ENCODE measurements at places on chromosomes 7 and 10.

DNA sequence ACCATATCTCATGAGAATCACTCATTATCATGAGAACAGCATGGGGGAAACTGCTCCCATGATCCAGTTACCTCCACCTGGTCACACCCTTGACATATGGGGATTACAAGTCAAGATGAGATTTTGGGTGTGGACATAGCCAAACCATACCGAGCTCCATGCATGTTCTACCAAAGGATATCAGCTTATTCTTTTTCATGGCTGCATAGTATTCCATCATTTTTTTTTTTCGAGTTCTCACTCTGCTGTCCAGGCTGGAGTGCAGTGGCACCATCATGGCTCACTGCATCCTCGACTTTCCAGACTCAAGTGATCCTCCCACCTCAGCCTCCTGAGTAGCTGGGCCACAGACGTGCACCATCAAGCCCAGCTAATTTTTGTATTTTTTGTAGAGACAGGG, 668.3 kb downstream of the GATA3 start:
- DNase-seq, result no peak

- DNase-seq, result no peak
Measured at GRCh38 chr7:87944547-87944946, 10.5 kb downstream of the ADAM22 start.

DNA sequence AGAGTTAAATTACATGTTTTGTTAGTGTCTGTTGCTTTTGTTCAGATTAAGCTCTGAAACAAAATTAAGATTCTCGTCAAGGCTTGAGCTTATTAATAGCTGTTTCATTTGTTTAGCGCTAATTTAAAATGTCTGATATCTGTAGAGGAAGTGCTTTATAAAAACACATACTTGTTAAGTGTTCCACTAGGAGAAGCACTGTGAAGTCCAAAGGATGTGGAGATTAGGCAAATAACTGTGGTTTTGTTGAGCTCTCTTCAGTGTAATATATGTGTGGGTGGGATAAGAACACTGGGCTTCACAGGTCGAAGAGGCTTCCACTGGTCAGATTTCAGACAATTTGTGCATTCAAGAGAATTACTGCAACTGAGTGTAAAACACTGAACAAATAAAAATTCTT, 242.0 kb downstream of the AUTS2 start:
- DNase-seq, result no peak

DNA sequence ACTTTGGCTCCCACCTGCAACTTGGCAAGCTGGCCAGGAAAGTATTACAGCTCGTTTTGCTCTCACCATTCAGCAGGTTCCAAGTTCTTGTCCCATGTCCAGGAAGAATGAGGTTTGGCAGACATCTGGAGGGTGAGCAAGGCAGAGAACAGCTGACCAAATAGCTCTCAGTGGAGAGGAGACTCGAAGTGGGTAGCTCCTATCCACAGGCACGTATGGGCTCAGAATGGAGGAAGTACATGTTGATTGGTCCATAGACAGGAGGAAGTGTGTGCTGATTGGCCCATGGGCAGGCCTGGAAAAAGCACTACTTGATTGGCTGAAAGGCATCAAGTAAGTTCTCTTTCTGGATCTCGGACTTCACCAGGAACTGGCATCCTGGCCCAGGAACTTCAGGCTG, 3.0 kb upstream of the NCAPG2 start:
- peak; percentile 43 for DNase-seq

DNA sequence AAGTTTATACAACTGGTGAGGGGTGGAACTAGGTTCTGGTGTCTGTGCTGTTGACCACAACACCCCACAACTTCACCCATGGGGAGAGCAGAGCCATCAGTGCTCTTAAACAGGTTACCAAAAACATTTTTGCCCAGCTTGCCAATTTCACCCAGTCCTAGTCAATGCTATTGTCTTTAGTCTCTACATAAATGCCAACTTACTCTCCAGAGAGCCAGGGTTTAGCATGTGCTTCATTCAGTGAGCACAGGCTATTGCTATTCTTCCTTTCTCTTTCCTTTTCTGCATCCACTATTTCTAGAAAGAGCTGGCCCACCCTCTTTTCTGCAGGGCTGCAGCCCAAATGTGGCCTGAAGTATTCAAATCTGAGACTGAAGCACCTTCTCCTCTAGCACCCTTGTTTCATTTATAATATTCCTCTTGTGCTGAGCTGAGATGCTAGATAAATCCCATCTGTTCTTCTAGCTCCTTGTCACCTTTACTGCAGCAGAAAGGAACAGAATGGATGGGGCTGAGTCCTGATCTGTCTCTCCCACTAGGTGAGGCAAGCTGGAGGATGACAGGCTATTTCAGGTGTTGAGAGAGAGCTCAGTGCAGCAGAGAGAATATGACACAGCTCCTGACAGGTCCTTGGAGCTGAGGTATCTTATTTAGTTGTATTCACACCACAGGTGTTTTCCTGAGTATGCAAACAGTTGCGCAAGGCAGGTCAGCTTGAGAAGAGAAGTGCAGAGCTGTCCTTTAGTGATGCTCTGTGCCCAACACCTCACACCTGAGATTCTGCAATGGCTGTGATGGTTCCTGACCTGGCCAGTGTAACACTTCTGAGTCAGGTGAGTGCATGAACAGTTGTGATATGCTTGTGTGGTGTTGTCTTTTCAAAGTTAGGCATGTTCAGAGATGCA, 819.2 kb downstream of the CCSER2 start:
- no peak for DNase-seq

DNA sequence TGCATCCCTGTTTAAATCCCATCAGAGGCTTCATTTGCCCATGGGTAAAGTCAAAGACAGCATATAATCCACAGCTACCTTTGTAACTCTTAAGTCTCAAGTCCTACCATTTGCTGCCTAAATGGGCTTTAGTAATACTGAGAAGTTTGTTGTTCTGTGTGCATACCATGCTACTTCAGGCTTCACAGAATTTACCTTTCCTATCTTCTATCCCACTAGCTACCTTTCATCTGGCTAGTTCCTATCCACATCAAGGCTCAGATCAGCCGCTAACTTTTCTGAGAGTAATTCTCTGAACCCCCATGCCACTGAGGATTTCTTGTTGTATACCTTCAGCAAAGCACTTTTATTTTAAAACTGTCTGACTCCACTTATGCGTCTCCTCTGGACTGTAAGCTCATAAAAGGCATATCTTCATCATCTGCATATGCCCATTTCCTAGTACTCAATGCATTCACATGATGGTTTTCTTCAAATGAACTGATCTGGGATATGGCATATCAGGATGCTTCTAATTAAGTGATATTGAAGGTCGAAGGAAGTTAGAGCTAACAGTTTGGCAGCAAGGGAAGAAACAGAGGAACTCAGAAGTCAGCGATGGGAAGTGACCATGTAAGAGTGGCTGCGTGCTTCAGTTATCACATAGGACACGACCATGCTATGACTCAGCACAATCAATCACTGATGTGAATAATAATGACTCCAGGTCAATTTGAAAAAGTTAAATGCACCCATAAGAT, 283.9 kb upstream of the DKK1 start:
- DNase-seq, result no peak

DNA sequence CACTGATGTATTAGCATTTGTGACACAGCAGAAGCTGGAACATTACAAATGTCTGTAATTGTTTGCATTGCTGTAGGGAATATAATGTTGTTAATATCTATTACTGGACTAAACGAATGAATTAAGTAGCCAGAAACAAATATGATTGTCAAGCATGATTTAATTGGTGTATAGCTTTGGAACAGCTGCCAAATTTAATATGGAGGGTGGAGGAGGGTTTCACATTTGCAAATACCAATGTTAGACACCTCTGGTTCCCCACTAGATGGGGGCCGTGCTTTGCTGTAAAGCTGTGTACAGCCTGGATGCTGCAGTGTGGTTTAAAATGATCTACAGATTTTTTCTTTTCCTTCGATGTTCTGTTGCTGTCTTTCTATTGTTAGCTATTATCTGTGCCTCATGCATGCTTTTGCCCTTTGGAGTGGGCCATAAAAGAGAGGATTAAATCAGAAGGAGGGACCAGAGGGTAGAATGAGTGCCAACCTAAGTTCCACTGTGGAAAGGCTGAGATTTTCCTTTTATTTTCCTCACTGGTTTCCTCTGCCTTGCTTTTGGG, 23.1 kb downstream of the DNAJB9 start:
- DNase-seq, result no peak

DNA sequence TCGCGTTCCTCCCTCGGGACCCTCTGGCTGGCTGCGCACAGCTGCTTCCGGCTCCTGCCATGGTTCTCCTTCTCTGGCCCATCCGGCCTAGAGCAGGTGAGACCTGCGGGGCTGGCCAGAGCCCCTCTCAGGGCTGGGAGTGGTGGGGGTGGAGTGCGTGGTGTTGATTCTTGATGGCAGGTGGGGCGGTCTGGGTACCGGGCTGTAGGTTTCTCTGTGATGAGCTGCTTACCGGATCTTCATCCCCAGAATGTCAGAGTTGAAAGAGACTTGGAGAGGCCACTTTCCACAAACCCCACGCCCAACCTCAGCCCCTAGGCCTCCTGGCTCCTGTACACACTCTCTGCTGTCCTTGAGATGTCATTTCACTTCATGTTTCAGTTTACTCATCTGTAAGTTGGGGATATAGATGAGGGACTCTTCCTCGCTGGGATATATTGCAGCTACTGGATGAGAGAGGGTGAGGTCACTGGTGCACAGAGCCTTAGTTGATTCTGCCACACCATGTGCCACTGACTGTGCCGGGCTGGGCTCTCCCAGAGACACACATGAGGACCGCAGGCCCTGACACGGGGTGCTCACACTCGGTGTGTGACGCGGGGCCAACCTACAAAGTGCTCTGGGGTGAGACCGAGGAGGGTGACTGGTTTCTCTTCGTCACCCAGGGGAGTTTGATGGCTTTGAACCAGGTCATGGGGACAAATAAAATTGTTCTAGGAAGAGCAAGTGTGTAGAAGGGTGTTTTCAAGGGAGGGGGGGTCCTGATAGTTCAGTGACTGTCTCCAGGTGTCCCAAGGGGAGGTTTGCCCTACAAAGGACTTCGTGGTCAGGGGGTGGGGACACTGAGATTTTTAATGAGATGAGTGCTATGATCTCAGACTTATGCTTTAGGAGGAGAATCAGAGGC, 29.5 kb downstream of the ZNF775 start:
- no peak for DNase-seq

- no peak for DNase-seq
Measured at GRCh38 chr7:152424348-152425108, 11.3 kb downstream of the KMT2C start.

- no peak for DNase-seq
Measured at GRCh38 chr7:74275401-74275881, 13.8 kb upstream of the CLIP2 start.

DNA sequence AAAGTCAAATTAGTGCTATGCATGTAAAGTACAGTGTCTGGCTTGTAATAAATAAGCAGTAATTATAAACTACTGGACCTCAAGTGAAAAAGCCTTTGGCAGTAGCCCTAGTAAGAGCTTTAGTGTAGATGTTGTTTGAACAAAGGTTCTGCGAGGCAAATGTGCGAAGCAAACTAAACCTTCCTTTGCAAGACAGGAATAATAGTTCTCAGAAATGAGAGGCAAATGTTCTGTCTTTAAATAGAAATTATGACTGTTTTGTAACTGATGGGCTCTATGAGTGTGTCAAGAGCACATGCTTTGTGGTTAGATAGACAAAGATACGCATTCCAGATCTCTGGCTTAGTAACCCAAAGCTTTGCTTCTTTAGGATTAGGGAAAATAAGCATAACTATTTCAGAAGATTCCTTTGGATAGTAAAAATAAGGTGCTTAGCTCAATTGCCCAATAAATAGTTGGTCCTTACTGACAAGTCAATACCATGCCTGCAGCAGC, 169.2 kb upstream of the CDC14C start:
- DNase-seq, result no peak

GRCh38 chr7:142437741-142438140, 179.9 kb upstream of the PRSS58 start:
- no peak for DNase-seq

GRCh38 chr10:17005621-17006566, 123.7 kb downstream of the CUBN start:
- no peak for DNase-seq

DNA sequence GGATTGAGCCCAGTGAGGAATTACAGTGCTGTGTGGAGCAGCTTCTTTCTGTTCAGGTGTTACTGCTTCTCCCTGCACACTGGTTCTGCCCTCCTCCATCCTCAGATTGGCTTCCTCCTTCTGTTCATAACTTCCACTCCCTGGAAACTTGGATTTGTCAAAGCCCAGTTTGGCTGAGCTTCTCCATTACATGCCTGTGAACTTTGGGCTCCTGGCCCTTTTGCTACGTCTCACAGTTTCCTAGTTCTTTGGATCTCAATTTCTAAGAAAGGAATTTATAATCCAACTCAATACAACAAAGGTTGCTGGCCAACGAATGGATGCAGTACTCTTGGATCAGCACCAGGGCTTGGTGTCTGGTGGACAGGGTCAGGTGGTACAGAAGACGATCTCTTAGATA, 318.1 kb downstream of the RPS24 start:
- no peak for DNase-seq

- peak; percentile 30 for DNase-seq
Measured at GRCh38 chr7:117731455-117731854, 141.8 kb downstream of the CTTNBP2 start.

Data from MV-4-11 (cell line).